COR-L47 (cell line): ENCODE measurements at places on chromosomes 6 and 20.

DNA sequence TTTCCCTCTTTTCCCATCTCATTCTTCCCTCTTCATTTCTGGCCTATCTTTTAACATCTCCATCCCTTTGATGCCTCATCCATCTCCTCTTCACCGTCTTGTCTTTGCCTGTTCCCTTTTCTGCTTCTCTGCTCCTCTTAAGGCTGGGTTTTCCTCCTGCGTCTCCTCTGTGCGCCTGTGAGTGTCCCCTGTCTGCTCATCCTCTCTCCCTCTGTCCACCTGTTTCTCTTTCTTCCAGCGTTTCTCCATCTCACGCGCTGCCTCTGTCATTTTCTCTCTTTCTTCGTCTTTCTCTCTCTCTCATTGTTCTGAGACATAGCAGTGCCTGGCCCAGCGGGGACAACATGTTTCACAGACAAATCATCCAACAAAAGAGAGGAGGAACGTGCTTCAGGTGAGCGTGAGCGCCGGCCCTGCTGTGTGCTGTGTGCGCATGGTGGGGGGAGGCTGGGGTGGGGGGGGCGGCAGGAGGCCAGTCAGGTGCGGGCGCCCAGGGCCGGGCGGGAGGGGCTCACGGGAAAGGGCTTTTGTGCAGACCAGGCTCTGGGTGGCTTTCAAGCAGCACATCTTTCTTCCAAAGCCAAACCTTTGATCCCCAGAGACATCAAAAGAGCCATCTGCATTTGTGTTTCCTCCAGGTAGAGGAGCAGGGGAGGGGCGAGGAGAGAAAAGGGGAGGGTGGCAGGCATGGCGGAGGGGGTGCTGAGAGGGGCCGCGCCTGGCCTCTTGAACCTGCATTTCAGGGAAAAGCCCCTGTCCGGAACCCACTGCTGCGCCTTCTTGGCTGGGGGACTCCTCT, 121.3 kb downstream of the VEGFA start:
- DNase-seq, result peak; percentile 31

- no peak for DNase-seq
Observed at GRCh38 chr6:164750128-164750527, 559.3 kb downstream of the C6orf118 start.

GRCh38 chr6:108993876-108994275, 100.8 kb downstream of the SESN1 start:
- DNase-seq, result no peak

GRCh38 chr6:5622276-5623005, 361.1 kb downstream of the FARS2 start:
- DNase-seq, result no peak

DNA sequence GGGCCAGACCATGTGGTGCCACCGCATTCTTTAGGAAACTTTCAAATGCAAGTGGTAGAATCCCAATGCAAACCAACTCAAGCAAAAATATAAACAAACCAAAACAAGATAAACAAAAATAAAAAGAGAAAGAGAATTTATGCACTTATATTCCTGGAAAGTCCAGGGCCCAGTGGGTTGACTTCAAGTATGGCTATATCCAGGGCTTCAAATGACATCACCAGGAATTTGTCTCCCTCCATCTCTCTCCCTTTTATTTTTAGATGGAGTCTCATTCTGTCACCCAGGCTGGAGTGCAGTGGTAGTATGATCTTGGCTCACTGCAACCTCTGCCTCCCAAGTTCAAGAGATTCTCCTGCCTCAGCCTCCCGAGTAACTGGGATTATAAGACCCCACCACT, 56.1 kb upstream of the PNRC1 start:
- DNase-seq, result no peak

DNA sequence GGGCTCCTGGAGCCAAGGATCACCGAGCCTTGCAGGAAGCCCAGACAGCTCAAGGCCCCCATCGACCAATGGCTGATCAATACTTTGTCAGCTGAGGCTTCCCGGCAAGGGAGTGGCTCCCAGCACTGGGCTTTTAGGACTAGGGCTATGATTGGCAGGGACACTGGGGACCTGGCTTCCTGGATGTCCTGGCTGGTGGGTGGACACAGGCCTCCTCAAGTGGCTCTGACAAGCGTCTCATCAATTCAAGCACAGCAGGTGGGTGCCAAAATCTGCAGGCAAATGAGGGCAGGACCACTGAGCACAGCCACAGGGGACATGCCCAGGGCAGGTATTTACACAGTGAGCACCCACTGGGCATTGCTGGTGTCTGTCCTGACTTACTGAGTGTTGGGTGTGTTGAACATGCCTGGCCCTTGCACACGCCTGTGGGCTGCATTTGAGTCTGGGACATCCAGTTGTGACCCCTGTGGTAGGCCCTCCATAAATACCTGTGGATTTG, 420.1 kb upstream of the SULF2 start:
- DNase-seq, result no peak

GRCh38 chr6:125314009-125314581, 12.3 kb upstream of the HDDC2 start:
- DNase-seq, result peak; percentile 18

DNA sequence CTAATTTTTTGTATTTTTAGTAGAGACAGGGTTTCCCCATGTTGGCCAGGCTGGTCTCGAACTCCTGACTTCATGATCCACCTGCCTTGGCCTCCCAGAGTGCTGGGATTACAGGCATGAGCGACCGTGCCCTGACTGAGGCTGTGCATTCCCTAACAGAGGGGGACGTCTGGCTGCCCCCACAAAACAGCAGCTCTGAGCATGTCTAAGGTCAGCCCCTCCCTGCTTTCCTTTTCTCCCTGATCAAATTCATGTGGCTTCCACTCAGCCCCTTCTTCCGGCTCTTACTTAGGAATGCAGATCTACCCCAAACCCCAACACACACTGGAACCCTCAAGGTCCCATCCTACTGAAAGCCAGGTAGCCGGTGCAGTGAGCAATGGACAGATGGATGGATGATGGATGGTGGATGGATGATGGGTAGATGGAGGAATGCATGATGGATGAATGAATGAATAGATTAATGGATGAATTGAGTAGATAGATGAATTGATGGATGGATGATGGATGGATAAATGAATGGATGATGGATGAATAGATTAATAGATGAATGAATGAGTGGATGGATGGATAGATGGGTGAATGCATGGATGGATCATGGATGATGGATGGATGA, 91.5 kb upstream of the BHLHE23 start:
- no peak for DNase-seq

- peak; percentile 20 for DNase-seq
Observed at GRCh38 chr6:131923356-131923755, 27.8 kb downstream of the CCN2 start.
